PC-9 (cell line): ENCODE measurements at places on chromosomes 3 and 15.

- no peaks in the 10 kb centered on the region for H3K36me3 ChIP-seq
- H3K4me1 ChIP-seq: no peaks in the 10 kb centered on the region
Observed at GRCh38 chr15:92232317-92232716, 161.4 kb upstream of the ST8SIA2 start.

DNA sequence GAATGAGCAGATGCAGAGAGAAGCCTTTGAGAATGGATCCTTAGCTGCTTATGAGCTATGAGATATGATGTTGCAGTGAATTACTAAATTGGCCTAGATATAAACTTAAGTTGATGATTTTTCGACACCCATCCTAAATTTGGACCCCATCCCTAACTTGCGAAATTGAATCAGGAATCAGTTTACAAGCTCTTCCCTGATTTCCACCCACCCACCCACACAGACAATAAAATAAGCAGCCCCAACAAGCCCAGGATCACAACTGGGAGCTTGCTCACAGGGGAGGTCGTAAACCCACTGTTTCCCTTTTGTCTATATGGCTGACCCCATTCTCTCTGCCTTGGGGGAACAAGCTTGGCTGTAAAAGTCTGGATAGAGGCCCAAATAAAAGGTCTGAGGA lies 57.3 kb downstream of the GREM1 start:
- no peaks in the 10 kb centered on the region for H3K27me3 ChIP-seq
- no peak overlapping the region for H3K4me3 ChIP-seq
- DNase-seq: no peak
- H3K27ac ChIP-seq: peak overlapping the region; percentile 61; the same call in 1 of the 2 replicates
- H3K4me1 ChIP-seq: peaks cover 18% of the 10 kb centered on the region
- no peaks in the 10 kb centered on the region; the same call in 1 of the 2 replicates for H3K36me3 ChIP-seq

- no peak for DNase-seq
- H3K4me3 ChIP-seq: no peak overlapping the region
- no peaks in the 10 kb centered on the region for H3K36me3 ChIP-seq
- H3K4me1 ChIP-seq: no peaks in the 10 kb centered on the region
- no peak overlapping the region for H3K27ac ChIP-seq
Observed at GRCh38 chr3:55937301-55937700, 450.2 kb upstream of the WNT5A start.

DNA sequence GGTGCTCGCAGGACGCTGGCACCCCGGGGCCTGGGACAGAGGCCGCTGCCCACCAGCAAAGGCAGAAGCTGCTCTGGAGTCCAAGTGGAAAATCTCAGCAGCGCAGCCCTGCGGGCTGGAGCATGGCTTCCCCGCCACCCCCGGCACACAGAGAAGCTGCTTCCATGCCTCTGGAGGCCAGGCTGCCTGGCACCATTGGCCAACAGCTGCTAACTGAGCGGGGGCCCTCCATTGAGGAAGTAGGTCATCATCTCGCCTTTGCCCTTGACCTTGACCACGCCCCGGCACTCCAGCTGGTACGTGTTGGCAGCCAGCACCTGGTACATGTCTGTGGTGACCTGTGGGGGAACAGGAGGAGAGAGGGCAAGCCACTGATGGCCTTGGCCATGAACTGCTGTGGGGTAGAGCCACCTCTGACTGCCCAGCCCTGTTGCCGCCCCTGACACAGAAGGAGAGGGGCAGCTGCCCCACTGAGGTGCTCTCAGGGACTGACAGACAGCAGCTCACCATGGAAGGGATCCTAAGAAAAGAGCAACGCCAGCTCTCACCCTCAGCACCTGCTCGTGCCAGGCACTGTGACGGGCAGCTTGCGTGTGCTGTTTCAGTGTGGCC lies 82.8 kb downstream of the SEC22A start:
- no peak overlapping the region for H3K27ac ChIP-seq
- H3K36me3 ChIP-seq: 0 out of 2 replicates have a peak, but pooled peaks cover 3% of the 10 kb centered on the region
- no peak for DNase-seq
- no peaks in the 10 kb centered on the region for H3K27me3 ChIP-seq

DNA sequence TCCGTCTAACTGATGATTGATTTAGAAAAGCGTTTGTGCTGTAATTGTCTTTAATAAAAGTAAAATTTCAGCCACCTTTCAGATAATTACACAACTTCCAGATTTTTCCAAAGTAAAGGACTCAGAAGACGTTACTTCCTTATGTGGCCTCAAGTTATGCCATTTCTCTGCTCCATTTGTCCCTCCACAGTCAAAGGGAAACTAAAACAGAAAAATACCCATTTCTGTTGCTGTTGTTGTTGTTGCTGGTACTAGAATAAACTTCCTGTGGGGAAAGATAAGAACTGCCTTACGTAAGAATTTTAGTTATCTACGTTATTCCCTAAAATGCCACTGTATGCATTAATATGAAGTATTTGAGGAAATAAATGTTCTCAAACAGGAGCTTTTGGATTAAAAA lies 153.9 kb downstream of the P3H2 start:
- peaks cover 1% of the 10 kb centered on the region for H3K4me1 ChIP-seq
- no peak for DNase-seq
- H3K27ac ChIP-seq: no peak overlapping the region
